ENCODE measurements at places on chromosomes 3 and 15.
A peak's percentile ranks its signal among the peaks of the same experiment; 100 is the strongest.

- H3K27me3 ChIP-seq = no peaks in the 10 kb centered on the region
- peak overlapping the region; percentile 59 for H3K27ac ChIP-seq
- no peak overlapping the region for H3K4me3 ChIP-seq
- H3K4me1 ChIP-seq = peaks cover 55% of the 10 kb centered on the region
- DNase-seq = no peak
Measured at GRCh38 chr15:40451527-40452158, 10.9 kb downstream of the BAHD1 start.

DNA sequence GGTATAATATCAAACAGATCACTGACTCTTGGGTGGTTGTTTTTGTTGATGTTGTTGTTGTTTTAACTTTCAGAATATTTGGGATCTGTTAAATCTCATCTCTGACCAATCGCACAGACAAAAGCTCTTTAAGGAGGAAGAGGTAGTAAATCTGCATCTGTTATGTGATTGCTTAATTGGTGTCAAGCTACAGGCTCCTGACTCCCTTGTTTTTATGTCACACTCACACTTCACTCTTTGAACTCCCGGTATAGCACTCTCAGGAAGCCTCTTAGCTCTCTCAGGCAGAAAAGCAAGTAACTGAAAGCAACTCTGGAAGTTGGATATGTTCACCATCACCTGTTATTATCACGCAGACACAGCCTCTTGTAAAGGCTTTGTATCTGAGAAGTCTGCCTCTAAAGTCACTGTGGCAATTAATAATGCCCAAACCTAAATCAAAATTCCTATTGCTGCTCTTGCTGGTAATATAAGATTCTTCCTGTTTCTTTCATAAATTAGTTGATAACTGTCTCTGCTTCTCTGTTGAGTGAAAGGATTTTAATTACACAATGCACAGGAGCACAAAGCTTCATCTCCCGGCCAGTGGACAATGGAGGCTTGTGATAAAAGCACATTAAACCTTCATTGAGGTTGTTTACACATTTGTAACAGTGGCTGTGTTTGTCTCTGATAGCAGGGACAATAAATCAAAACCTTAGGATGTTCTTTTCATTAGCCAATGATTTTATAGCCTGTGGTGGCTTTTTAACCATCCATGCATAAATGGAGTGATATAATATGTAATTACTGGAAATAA is 576.7 kb downstream of the MFSD1 start:
- no peak overlapping the region for H3K4me3 ChIP-seq
- DNase-seq = no peak
- no peaks in the 10 kb centered on the region for H3K36me3 ChIP-seq
- H3K27ac ChIP-seq = no peak overlapping the region
- H3K4me1 ChIP-seq = no peaks in the 10 kb centered on the region
- H3K27me3 ChIP-seq = no peaks in the 10 kb centered on the region

- H3K36me3 ChIP-seq = peaks cover 21% of the 10 kb centered on the region
- peaks cover 36% of the 10 kb centered on the region for H3K4me1 ChIP-seq
- peak within 1 kb of the TSS; percentile 97 for H3K27ac ChIP-seq
- peak; percentile 97 for DNase-seq
- no peaks in the 10 kb centered on the region for H3K27me3 ChIP-seq
Measured at GRCh38 chr3:32684800-32685542, at the start of gene CNOT10. CNOT10 (plus strand) TSS chr3:32685188; CDS start chr3:32685461, 273 bp downstream.

- no peak overlapping the region for H3K27ac ChIP-seq
- H3K36me3 ChIP-seq = no peaks in the 10 kb centered on the region
- no peak overlapping the region for H3K4me3 ChIP-seq
- no peak for DNase-seq
- no peaks in the 10 kb centered on the region for H3K27me3 ChIP-seq
Measured at GRCh38 chr3:153029350-153029749, 132.7 kb upstream of the RAP2B start.

DNA sequence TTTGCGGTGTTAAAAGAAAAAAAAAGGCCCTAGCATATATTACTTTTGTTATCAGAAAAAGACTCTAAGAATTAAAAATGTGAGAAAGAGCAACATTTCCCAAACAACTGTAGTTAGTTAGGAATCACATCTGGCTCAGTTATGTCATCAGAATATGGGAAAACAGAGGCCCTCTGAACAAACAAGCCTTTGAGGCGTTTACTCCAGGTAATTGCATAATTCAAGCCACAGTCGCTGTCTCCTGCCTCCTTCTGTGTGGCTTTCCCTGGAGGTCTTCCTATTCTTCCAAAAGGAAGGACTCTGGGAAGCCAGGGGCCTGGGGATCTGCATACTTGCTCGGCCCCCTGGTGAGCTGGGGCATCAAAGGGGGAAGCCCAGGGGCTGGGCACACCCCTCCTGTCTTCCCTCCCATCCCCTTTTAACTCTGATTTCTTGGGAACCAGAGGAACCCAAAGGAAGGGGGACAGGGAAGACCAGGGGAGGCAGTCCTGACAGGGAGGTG is 3.7 kb upstream of the FAM107A start:
- peaks cover 13% of the 10 kb centered on the region for H3K4me1 ChIP-seq
- H3K27ac ChIP-seq = no peak overlapping the region
- no peaks in the 10 kb centered on the region for H3K36me3 ChIP-seq
- H3K27me3 ChIP-seq = peaks cover 20% of the 10 kb centered on the region
- H3K4me3 ChIP-seq = no peak overlapping the region

GRCh38 chr15:31272558-31273257 is 53.9 kb upstream of the KLF13 start:
- no peaks in the 10 kb centered on the region for H3K27me3 ChIP-seq
- peaks cover 75% of the 10 kb centered on the region for H3K4me1 ChIP-seq
- H3K27ac ChIP-seq = peak overlapping the region; percentile 69

DNA sequence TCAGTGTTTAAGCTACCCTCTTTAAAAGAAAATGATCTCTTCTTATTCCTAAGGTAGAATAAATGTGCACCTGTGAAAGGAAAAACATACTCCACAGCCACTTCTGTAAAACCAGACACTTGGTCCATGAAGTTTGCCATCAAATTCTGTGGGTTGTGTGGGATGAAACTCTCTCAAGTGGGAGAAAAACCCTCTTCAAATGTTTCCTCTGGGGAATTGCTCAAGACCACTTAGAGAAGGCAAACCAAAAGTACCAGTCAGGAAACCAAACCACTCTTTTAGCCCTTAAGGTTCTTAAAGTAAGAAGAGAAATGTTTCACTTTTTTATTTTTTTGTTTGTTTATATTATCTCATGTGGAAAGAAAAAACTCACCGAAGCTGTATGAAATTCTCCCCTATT is 1.2 kb downstream of the COL8A1 start:
- H3K4me1 ChIP-seq = peaks cover 15% of the 10 kb centered on the region
- H3K36me3 ChIP-seq = no peaks in the 10 kb centered on the region
- H3K27me3 ChIP-seq = peaks cover 41% of the 10 kb centered on the region
- H3K27ac ChIP-seq = no peak overlapping the region
- no peak overlapping the region for H3K4me3 ChIP-seq

DNA sequence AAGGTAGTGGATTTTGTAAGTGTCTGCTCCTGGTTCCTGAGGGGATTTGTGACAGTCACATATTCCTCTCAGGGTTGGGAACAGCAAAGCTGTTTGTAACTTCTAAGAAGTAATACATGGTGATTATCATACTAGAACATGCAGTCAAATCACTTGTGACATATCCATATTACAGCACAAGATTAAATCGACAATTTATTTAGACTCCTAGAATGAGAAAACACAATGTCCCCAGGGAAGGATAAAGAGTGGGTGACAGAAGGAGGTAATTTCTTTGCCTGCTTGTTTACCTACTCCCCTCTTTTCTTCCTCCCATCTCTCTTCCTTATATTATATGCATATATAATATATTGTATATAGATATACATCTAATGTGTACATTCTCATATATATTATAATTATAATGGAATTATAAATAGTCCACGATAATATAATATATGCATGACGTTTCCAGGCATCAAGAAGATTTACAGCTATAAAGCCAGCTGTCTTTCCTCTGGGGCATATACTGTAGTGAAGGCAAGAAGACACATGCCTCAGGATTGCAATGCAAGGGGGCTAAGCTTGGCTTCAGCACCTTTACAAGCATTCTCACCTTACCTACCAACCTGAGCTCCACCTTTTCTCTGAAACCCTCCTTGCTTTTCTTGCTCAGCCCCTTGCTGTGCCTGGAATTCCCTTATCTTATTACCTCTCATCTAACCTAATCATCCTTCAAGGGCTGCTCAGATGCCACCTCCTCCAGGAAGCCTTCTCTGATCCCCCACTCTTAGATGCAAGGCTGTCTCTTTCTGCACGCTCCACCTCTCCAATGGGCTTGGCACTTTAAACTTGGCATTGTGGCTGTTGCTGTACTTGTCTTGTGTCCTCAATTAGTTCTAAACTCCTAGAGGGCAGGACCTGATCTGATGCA is 73.1 kb upstream of the PIAS1 start:
- DNase-seq = no peak
- no peak overlapping the region for H3K4me3 ChIP-seq
- peaks cover 2% of the 10 kb centered on the region for H3K36me3 ChIP-seq
- H3K4me1 ChIP-seq = no peaks in the 10 kb centered on the region
- no peak overlapping the region for H3K27ac ChIP-seq

DNA sequence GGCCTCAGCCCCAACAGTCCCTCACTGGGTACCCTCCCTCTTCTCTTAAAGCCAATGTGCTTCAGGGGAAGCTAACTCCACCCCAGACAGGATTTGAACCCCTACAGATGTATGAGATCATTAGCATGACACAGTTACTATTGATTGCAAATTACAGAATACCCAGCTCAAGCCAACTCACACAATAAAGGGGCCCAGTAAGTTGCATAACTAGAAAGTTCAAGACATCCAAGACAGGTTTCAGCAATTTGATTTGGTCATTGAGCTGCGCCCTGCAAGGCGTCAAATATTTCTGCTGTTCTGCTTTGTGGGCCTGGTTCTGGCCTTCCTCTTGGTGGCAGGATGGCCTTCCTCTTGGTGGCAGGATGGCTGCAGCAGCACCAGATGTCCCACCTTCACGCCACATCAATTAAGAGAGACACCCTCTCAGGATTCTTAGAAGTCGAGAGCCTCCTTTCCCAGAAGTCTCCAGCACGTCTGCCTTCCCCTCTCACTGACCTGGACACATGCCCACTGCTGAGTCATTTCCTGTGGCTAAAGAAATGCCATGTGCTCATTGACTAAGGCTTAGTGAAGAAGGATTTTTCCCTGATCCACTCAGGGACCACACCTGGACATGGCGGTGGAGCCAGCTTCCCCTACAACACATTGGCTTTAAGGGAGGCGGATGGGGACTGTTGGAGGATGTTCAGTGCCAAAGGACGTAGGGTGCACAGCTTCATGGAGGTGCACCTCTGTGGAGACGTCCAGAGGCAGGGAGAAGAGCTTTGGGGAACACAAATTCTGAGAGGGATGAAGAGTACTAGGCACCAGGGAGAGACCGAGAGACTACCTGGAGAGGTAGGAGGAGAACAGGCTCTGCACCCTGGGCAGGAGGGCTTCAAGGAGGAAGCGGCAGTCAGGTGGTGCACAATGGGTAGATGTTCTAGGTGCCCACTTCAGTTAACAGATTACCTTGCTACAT is 49.1 kb downstream of the DNASE1L3 start:
- H3K4me1 ChIP-seq = no peaks in the 10 kb centered on the region
- H3K4me3 ChIP-seq = no peak overlapping the region
- no peak overlapping the region for H3K27ac ChIP-seq
- H3K36me3 ChIP-seq = peaks cover 23% of the 10 kb centered on the region

DNA sequence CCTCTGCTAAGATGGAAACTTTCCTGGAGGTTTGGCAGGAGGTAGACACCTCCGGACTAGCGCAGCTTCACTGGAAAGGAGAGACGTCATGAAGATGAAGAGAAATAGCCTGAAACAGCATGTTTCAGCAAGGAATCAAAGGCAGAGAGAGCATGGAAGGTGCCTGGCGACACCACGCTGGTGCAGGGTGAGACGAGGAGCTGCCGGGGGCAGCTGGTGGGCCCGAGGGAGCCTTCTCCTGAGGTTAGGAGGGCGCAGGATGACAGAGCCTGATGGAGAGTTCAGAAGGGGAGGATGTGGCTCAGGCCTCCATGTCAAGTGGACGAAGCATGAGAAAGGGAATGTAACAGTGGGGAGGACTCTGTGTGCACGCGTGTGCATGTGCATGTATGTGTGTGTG is 113.6 kb downstream of the TPRA1 start:
- H3K36me3 ChIP-seq = no peaks in the 10 kb centered on the region
- no peak for DNase-seq
- peaks cover 15% of the 10 kb centered on the region for H3K27me3 ChIP-seq
- peak overlapping the region; percentile 48 for H3K27ac ChIP-seq
- H3K4me3 ChIP-seq = no peak overlapping the region

- no peaks in the 10 kb centered on the region for H3K36me3 ChIP-seq
- H3K27ac ChIP-seq = peak overlapping the region; percentile 53
- no peak for DNase-seq
- peaks cover 18% of the 10 kb centered on the region for H3K27me3 ChIP-seq
Measured at GRCh38 chr3:15520185-15520584, 1.3 kb downstream of the COLQ start.

- no peaks in the 10 kb centered on the region for H3K36me3 ChIP-seq
- no peak overlapping the region for H3K4me3 ChIP-seq
- DNase-seq = no peak
- H3K27ac ChIP-seq = no peak overlapping the region
- H3K27me3 ChIP-seq = peaks cover 45% of the 10 kb centered on the region
- no peaks in the 10 kb centered on the region for H3K4me1 ChIP-seq
Measured at GRCh38 chr15:74245342-74245931, 9.3 kb downstream of the CCDC33 start.

DNA sequence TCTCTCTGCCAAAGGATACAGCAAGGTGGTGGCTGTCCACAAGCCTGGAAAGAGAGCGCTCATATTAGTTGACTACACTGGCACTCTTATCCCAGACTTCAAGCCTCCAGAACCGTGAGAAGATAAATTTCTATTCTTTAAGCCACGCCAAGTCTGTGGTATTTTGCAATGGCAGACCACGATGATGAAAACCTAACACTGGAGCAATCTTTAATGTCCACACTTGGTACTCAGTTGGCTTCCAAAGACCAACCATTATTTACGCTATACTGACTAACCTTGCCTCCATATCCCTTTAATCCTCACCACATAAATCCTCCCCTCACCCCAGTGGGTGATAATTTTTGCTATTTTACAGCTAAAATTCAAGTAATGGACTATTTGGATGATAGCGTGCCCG is 16.9 kb upstream of the LACTB start:
- H3K4me1 ChIP-seq = no peaks in the 10 kb centered on the region
- H3K4me3 ChIP-seq = no peak overlapping the region
- H3K36me3 ChIP-seq = no peaks in the 10 kb centered on the region
- DNase-seq = no peak
- H3K27me3 ChIP-seq = peaks cover 20% of the 10 kb centered on the region
- H3K27ac ChIP-seq = no peak overlapping the region

- DNase-seq = no peak
- H3K27me3 ChIP-seq = peaks cover 77% of the 10 kb centered on the region
- peaks cover 24% of the 10 kb centered on the region for H3K4me1 ChIP-seq
- H3K27ac ChIP-seq = peak overlapping the region; percentile 37
- H3K36me3 ChIP-seq = peaks cover 2% of the 10 kb centered on the region
- no peak overlapping the region for H3K4me3 ChIP-seq
Measured at GRCh38 chr3:137763594-137763938, 549 bp upstream of the SOX14 start.

GRCh38 chr3:151197981-151198767 is 4.8 kb downstream of the GPR171 start:
- H3K4me3 ChIP-seq = no peak overlapping the region
- no peak overlapping the region for H3K27ac ChIP-seq
- H3K36me3 ChIP-seq = peaks cover 1% of the 10 kb centered on the region
- peaks cover 10% of the 10 kb centered on the region for H3K4me1 ChIP-seq
- H3K27me3 ChIP-seq = no peaks in the 10 kb centered on the region
